ENCODE measurements at places on chromosomes 13 and 19. TPM values are rescaled to one million over a fixed set of nuclear protein-coding genes. Genes with fewer than 3 reads are reported as not detected.
A peak's percentile ranks its signal among the peaks of the same experiment; 100 is the strongest.

- H3K27me3 ChIP-seq = peaks cover 3% of the 10 kb centered on the region
- no peak overlapping the region for H3K4me3 ChIP-seq
- H3K4me1 ChIP-seq = no peaks in the 10 kb centered on the region
- H3K36me3 ChIP-seq = no peaks in the 10 kb centered on the region
These were observed 3.6 kb downstream of the ADGRE1 start for GRCh38 chr19:6890938-6891337.

DNA sequence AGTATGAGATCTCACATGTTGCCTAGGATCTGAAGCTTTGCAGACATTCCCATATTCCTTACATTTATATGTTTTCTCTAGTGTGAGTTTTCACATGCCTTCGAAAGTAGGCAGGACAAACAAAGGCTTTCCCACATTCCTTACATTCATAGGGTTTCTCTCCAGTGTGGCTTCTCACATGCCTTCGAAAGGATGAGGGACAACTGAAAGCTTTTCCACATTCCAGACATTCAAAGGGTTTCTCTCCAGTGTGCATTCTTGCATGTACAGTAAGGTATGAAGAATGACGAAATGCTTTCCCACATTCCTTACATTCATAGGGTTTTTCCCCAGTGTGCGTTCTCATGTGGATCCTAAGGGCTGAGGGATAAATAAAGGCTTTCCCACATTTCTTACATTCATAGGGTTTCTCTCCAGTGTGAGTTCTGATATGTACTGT lies 14.2 kb downstream of the ZNF699 start:
- no peak overlapping the region for H3K4me3 ChIP-seq
- no peak for DNase-seq
- no peaks in the 10 kb centered on the region for H3K4me1 ChIP-seq
- H3K36me3 ChIP-seq = peaks cover 72% of the 10 kb centered on the region
- no peak overlapping the region for H3K27ac ChIP-seq
- H3K27me3 ChIP-seq = no peaks in the 10 kb centered on the region

DNA sequence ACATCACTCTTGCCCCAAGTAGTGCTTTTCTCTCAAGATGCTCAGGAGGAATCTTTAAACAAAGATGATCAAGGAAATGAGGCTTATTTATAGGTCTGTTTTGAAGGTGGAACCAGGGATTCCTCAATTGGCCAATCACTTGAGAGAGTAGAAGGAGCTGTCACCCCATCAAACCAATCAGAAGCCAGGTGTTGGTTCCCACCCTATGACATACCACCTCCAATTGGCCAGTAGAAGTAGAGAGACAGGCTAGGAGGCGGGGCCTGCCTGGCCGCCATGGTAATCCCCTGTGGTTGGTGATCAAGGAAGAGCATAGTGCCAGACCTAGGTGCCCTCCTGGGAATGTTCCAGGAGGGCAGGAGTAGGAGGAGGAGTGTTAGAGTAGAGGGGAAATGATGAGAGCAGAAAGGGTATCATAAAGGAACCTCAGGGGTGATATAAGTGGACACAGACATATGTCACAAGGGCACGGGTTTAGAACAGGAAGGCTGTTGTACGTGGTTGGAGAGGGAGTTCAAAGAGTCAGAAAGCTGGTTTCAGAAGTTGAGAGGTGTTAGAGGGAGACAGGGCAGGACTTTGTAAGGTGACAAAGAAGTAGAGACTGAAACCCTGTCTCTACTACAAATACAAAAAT lies 10.5 kb downstream of the PMIS2 start:
- no peaks in the 10 kb centered on the region for H3K36me3 ChIP-seq
- peaks cover 6% of the 10 kb centered on the region for H3K27me3 ChIP-seq
- no peak overlapping the region for H3K27ac ChIP-seq

DNA sequence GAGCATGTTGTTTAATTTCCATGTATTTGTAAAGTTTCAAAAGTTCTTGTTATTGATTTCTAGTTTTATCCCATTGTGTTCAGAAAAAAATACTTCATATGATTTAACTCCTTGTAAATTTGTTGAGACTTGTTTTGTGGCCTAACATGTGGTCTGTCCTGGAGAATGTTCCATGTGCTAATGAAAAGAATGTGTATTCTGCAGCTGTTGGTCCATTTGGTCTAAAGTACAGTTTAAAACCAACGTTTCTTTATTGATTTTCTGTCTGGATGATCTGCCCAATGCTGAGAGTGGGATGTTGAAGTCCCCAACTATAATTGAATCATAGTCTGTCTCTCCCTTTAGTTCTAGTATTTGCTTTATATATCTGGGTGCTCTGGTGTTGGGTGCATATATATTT lies 34.9 kb upstream of the TPP2 start:
- H3K27ac ChIP-seq = no peak overlapping the region
- H3K4me3 ChIP-seq = no peak overlapping the region
- no peaks in the 10 kb centered on the region for H3K27me3 ChIP-seq
- no peak for DNase-seq
- H3K4me1 ChIP-seq = no peaks in the 10 kb centered on the region

GRCh38 chr13:43528992-43529391 lies 257.8 kb downstream of the ENOX1 start:
- H3K4me3 ChIP-seq = no peak overlapping the region
- no peaks in the 10 kb centered on the region for H3K4me1 ChIP-seq
- no peaks in the 10 kb centered on the region for H3K27me3 ChIP-seq
- no peak overlapping the region for H3K27ac ChIP-seq

- H3K4me3 ChIP-seq = peak overlapping the region; percentile 65
- peak; percentile 91 for DNase-seq
- peak overlapping the region; percentile 94 for H3K27ac ChIP-seq
- H3K36me3 ChIP-seq = no peaks in the 10 kb centered on the region
- H3K4me1 ChIP-seq = no peaks in the 10 kb centered on the region
- H3K27me3 ChIP-seq = peaks cover 27% of the 10 kb centered on the region
These were observed 1.1 kb downstream of the TNNI3 start for GRCh38 chr19:55156202-55157063.

- H3K4me1 ChIP-seq = no peaks in the 10 kb centered on the region
- H3K36me3 ChIP-seq = peaks cover 6% of the 10 kb centered on the region
- H3K27me3 ChIP-seq = no peaks in the 10 kb centered on the region
- H3K27ac ChIP-seq = no peak overlapping the region
- DNase-seq = no peak
- H3K4me3 ChIP-seq = no peak overlapping the region
These were observed 7.8 kb downstream of the ZSWIM4 start for GRCh38 chr19:13803038-13803437.

- peak within 1 kb of the TSS; percentile 50 for H3K4me3 ChIP-seq
- no peaks in the 10 kb centered on the region for H3K36me3 ChIP-seq
- peaks cover 5% of the 10 kb centered on the region for H3K27me3 ChIP-seq
- no peak within 1 kb of the TSS for H3K27ac ChIP-seq
These were observed at the start of gene ITGBL1 for GRCh38 chr13:101452519-101453485. ITGBL1 (plus strand) TSS chr13:101452675; CDS start chr13:101452834, 159 bp downstream.

PRR22 gene
- total RNA-seq = not detected

OR7C2 gene
- total RNA-seq = not detected

DCT gene
- 0.32 TPM for total RNA-seq
